HCEC 1CT (cell line): ENCODE measurements at places on chromosomes 3 and 15.

GRCh38 chr15:47673232-47673761 is 44.0 kb upstream of the SEMA6D start:
- DNase-seq = no peak

- peak; percentile 29 for DNase-seq
These were observed 78.7 kb downstream of the ITPR1 start for GRCh38 chr3:4571690-4572334.

DNA sequence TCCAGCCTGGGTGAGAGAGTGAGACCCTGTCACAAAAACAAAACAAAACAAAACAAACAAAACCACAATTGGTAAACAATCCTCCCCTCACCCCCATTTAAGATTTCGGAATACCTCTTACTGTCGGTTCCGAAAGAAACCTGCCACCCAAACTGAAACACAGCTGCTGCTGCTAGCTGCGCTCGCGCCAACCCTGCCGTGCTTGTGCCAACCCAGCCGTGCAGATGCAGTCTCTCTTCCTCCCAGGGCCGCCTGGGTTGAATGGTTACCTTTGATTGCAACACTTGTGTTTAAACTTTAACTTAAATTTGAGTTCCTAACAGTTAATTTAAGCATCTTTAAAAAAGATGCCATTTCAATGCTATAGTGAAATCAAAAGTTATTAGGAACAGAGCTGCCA is 28.5 kb upstream of the SPTBN5 start:
- DNase-seq = no peak

GRCh38 chr3:45024542-45025255 is 1.4 kb upstream of the CLEC3B start:
- DNase-seq = no peak
